ENCODE measurements at places on chromosomes 4 and X.

DNA sequence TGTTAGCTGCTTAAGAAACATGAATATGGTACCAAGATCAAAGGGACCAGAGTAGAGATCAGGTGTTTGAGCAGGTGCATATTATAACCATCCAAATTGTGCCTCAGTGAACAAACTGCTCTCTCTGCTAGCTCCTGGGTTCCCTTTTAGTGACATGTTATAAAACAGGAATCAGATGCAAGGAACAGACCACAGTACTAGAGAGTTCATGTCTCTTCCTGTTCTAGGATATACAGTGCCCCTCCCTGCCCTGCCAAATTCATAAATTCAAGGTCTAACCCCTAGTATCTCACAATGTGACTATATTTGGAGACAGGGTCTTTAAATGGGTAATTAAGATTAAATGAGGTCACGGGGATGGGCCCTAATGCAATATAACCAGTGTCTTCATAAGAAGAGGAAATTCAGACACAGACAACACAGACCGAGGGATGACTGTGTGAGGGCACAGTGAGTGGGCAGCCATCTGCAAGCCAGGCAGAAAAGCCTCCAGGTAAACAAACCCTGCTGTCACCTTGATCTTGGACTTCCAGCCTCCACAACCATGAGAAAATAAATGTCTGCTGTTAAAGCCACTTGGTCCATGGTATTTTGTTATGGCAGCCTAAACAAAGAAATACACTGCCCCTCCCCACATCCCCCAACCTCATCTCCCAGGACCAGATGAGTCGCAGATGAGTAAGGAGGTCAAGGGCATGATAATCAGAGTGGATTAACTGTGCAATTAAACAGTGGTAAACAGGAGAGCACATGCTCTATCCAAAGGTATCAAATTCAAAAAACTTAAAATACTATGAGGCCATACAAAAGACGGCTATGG lies 82.5 kb downstream of the RBM47 start:
- no peak for DNase-seq

- DNase-seq, result no peak
Measured at GRCh38 chrX:50117476-50117875, 83.3 kb downstream of the AKAP4 start.

GRCh38 chr4:25080571-25080970 lies 49.8 kb upstream of the LGI2 start:
- no peak for DNase-seq

DNA sequence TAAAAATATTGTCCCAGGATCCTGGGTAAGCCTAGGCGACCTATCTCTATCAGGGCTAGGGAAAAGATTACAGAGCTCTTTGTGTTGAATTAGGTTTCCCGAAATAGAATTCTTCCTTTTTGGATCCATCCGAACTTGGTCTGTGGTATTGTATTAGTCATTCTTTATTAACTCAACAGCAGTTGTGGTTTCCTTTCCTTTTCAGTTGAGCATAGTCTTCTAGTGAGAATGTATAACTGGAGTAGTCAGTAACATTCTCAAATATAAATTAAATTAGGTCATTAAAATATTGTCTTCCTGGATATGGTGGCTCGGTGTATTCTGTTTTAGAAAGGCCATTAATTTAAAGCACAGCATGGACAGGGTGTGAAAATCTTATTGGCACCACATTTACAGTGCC lies 520.4 kb downstream of the NLGN4X start:
- DNase-seq, result no peak
